ENCODE measurements at places on chromosomes 6 and 20.

DNA sequence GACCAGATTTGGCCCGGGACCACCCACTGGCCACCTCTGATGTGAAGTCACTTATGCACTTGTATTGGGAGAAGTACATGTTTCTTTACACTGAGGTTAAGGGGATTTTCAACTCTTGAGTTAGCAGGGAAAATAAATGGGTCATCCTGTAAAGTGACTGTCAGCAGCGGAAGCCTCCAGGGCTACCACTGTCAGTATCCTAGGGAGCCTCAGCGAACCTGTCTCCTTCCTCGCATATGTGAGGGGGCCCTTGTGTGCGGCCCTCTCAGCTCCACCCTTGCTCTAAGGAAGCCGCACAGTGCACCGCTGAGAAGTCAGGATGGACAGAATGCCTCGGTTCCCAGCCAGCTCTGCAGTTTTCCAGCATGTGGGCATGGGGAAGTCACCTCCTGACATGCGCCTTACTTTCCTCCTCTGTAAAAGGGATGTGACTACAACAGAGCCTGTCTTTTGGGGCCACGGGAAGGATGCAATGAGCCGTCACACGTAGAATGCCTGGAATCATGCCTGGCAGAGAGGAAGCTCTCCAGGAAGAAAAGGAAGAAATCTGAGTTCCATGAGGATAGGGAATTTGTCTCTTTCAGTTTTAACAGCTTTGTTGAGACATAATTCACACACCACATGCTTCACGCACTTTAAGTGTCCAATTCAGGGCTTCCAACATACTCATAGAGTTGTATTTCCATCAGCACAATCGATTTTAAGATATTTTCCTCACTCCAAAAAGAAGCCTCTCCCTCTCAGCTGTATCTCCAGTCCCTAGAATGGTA lies 115.4 kb downstream of the SYCP2 start:
- no peak for DNase-seq

DNA sequence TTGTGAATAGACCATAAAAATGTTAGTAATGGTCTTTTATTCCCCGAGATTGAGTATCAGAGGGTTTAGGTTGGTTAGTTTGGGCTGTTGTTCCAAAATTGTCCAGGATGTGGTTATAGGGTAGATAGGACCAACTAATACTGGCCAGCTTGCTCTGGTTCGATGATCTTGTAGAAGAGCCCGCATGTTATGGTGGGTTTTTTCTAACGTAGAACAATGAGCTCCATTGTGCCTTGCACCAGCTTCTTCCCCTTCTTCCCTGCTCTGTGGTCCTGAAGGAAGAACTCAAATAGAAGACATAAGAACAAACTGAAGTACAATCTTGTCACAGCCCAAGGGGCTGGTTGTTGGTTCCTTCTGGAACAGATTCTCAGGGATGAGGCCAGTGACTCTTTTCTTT lies 70.5 kb downstream of the RREB1 start:
- no peak for DNase-seq

DNA sequence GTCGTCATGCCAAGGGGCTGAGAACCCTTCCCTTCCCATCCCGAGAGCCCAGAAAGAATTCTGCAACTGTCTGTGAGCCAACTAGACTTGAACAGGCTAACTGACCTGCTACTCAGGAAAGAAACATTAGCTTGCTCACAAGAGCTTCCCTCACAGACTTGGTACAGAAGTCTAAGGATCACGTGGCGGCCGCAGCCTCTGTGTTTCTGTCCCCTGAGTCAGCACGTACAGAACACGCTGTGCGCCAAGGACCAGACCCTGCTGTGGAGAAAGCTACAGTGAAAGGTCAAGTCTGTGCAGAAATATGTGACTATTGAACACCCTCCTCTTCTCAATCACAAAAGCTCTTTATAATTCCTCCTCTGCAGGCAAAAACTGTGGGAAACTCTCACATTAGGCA lies 151.3 kb upstream of the QKI start:
- no peak for DNase-seq

DNA sequence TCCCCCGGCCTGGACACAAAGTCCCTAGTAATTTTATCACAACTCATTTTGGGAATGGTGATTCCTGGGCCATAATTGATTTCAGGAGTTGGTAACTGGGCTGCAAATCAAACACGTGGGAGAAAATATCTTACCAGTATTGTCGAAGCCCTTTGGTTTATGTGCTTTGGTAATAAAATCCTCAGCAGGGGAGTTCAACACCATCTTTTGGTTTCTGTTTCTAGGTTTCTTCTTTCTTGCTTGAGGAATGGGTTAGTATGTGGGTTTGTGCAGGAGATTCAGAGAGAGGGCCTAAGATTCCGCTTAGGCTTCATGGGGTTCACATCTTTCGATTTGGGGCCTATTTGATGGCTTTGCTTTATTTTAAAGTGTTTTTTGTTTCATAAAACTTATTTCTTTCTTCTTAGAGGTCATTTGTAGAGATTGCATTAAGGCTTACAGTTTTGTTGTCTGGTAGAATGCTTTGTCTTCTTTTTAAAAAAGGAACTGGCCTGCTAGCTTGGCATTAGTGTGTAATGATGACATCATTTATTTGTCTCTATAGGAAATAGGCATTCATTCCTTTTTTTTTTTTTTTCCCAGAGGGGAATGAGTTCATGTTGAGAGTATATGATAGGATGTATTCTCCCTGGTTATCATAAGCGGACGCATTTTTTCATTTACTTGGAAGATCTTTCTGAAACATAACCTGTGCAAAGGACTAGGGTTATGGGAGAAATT lies 45.8 kb downstream of the CYP24A1 start:
- no peak for DNase-seq

DNA sequence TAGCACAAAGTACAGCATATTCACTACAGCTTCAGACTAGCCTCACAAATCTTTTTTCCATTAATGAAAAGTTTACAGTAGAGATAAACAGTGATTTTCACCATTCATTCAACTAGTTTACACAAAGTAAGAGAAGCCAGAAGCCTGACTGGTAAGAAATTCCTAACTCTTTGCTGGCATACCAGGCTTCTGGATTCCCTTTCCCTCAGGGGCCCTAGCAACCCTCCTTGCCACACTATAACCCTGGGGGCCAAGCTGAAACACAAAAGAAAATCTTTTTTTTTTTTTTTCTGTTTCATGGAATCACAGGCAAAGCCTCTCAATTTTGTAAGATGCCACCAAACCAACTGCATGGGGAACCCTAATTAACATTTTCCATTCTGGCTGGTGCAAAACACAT lies 28.9 kb upstream of the HMGN3 start:
- DNase-seq = no peak

GRCh38 chr6:108574457-108575141 lies 13.9 kb downstream of the FOXO3 start:
- no peak for DNase-seq

GRCh38 chr6:34340906-34341480 lies 51.5 kb downstream of the NUDT3 start:
- DNase-seq = no peak

DNA sequence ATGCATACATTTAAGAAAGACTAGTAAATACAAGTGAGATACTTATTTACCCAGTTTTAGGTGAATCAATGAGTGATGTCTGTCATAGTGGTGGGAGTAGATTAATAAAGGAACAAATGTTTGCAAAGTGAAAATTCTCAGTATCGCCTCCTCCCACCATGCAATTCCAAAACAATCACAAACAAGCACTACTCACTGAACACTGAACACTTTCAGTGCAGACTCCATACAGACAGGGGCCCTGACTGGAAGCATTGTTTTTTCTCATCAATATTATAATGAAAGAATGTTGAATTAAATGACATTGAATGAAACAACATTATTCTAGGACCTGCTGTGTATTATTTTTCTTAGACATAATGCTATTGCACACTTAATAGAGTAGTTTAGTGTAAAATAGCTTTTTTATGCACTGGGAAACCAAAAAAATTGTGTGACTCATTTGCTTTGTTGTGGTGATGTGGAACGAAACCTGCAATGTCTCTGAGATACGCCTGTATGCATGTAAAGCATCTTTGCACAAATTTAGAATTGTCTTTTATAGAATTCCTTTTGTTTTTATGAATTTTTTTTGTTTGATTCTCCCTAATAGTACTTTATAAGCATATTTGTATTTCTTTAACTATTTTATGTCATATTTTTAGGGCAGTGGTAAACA lies 317.5 kb downstream of the UTRN start:
- DNase-seq = no peak

- DNase-seq = no peak
These were observed 23.7 kb downstream of the MOCS3 start for GRCh38 chr20:50982363-50982762.

DNA sequence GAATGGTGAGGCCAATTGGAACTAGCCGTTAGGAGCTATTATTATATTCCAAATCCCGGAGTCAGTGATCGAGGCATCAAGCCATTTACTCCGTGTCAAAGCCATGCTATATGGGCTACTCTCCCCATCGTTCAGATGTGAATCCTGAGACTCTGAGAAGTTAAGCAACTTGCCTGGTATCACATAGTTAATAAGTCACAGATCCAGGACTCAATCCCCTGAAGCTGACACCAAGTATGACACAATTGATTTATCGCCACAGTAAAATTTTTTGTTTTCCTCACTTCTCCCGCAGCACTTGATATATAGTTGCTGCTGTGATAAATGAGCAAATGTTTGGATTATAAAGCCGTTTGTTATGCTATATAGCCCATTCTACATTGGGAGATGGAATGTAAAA lies 50.8 kb upstream of the TSHZ2 start:
- DNase-seq = no peak

DNA sequence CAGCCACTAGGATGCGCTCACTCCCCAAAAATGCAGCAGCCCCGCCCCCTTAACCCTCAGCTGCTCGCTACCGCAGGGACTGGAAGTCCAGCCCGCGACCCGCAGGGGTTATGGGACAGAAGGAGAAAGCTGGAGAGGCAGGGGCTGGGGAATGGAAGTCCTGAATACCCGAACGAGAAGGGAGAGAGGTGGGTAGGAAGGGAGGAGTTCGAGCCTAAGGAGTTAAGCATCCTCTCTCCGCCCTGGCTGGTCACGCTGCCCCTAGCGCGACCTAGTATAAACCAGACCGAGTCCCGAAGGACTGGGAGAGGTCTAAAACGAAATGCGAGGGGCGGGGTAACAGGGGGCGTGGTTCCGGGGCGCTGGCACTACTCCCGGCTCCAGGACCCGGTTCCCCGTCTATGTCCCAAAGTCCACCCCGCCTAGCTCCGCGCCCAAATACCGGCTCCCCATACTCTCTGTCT lies 448 bp upstream of the DDAH2 start:
- peak; percentile 92 for DNase-seq

GRCh38 chr6:14456941-14457340 lies 339.4 kb downstream of the CD83 start:
- DNase-seq = no peak

DNA sequence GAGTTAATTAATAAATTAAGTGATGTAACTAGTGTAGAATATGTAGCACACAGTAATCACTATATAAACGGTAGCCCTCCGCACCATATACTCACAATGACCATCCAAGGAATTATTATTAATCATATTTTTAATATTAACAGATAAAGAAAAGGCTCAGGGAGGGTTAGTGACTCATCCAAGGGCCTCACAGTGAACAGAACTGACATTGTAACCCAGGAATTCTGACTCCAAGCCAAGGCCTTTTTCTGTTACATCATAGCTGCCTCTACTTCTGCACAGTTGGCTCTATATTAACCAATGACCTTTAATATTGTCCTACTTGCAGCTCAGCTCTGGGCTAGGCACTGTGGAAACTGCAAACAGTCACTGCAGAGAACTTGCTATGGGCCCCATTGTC lies 117.5 kb upstream of the SIRPG start:
- no peak for DNase-seq

DNA sequence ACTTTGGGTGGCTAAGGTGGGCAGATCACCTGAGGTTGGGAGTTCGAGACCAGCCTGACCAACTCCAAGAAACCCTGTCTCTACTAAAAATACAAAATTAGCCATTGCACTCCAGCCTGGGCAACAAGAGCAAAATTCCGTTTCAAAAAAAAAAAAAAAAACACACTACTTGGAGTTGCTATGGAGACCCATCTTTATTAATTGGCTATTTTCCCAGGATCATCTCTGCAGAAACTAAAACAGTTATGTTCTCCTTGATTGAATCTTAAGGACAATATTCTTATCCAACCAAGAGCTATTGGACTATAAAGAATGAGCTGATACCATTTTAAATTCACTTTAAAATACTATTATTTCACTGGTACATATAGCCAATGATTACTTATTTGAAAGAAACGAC lies 14.7 kb downstream of the AKIRIN2 start:
- no peak for DNase-seq

DNA sequence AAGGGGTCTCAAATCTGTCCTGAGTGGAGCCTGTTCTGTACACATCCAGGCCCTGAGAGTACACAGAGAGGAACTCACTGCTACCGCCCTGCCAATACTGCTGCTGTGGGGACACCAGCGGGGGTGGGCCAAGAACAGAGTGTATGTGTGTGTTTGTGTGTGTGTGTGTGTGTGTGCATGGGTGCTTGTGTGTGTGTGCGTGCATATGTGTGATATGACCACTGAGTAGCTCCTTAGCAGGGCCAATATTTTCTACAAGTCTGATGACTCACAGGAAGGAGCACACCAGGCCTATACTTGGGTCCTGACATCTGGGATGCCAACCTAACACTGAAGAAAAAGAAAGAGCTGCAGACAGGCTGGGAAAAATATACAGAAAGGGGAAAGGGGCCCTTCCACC lies 1.4 kb downstream of the RAET1E start:
- DNase-seq = peak; percentile 25

DNA sequence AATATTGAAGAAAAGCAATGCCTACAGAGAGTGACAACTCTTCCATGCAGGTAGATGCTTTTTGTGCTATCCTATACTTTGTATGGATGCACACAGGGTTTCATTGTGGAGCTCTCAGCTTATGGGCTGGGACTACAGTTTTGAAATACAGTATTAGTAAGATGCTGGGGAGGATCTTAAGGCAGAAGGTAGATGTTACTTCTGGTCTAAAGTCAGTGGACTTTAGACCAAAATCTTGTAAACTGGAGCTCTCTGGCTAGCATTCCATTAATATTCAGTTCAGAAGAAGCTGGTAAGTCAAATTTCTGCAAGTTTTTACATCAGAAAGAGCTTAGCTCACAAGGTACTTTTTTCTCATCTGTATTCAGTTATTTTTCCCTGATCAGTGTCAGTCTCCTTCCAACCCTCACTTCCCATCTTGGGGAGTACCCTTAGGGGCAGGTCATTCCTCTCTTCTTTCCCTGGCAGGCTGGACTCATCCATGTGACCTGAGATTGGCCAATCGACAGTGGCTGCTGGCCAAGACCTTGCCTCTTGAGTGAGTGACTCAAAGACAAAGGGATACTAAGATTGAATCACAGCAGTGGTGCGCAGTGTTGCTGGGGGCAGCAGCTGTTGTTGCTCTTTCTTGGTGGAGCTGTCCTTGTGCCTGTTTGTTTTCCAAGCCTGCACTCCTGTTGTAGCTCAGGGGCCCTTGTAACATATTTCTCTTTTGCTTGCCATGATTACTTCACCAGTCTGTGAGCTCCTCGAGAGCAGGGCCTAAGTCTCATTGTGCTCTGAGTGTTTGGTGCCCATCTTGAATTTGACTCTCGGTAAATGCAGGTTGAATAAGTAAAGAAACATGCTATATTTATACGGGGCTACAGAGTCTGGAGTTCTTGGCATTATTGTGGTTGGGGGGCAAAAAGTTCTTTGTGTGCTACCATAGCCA lies 2.8 kb upstream of the PHF20 start:
- peak; percentile 45 for DNase-seq

Measured in KBM-7 (cell line).